ENCODE measurements at places on chromosomes 7 and 10.

- DNase-seq, result no peak
Measured at GRCh38 chr7:130301501-130302020, 8.6 kb downstream of the CPA4 start.

- DNase-seq, result no peak
Measured at GRCh38 chr7:91288208-91288824, 24.1 kb downstream of the FZD1 start.

DNA sequence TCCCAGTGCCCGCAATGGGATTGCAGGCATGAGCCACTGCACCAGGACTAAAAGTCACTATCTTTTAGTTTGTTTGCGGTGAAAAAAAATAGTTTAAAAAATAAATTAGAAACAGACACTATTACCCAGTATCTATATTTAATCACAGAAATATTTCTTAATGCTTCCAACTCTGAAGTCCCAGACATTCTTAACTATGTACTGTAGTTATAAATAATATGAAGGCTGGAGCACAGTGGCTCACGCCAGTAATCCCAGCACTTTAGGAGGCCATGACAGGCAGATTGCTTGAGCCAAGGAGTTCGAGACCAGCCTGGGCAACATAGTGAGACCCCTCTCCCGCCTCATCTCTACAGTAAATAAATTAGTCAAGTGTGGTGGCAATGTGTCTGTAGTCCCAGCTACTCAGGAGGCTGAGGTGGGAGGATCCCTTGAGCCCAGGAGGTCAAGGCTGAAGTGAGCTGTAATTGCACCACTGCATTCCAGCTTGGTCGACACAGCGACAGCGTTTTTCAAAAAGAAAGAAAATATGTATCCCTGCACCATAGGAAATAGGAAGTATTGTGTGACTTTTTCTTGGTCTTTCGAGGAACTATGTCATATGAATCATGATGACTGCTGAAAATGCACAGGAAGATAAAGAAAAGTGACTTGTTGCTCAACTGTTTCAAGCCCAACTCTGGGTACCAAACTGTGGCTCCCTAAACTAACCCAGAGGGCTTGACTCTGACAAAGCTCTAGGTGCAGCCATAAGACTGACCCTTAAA is 74.9 kb upstream of the STEAP1B start:
- no peak for DNase-seq

DNA sequence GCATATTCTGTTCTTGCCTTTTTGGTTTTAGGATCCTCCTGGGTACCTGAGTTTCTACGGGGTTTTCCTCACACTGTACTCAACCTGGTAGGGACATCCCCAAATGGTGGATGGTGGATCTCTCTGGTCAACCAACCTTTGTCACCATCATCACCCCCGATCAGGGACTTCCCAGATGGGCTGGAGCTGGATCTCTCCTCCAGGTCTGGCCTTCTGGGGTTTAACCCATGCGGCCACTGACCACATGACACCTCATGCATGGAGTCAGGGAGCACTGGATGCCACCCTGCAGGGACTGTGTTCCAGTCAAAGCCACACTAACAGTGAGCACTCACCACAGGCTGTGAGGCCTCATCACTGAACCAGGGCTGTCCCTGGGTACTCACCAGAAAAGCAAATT is 80.0 kb downstream of the CELF2 start:
- no peak for DNase-seq

DNA sequence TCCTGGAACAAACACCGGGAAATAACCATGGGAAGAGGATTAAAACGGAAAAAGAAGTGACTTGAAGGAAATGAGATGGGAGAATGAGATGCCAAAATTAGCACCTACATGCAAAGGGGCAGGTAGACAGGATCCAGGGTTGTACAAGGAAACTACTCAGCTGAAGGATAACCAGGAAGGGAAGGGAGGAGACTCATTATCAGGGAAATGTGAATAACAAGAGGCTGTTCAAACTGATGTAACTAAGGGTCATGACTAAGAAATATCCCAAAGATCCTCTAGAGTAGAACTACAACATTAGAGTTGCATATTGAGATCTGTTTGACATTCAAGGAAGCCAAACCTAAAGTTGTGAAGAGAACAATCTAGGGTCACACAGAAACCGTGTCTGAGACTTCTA is 166.2 kb upstream of the SP8 start:
- no peak for DNase-seq

GRCh38 chr10:18681971-18682411 is 22.8 kb downstream of the ARL5B start:
- no peak for DNase-seq

GRCh38 chr7:2689951-2690705 is 2.1 kb downstream of the AMZ1 start:
- peak; percentile 96 for DNase-seq

- DNase-seq, result no peak
Measured at GRCh38 chr10:49633327-49634068, 19.7 kb downstream of the CHAT start.

GRCh38 chr10:92274071-92274470 is 16.8 kb downstream of the CPEB3 start:
- no peak for DNase-seq

GRCh38 chr10:33193701-33194521 is 140.6 kb downstream of the NRP1 start:
- no peak for DNase-seq

GRCh38 chr10:104779701-104780100 is 138.6 kb downstream of the SORCS3 start:
- DNase-seq, result no peak

GRCh38 chr7:474605-475424 is 44.8 kb downstream of the PDGFA start:
- no peak for DNase-seq

GRCh38 chr10:132848951-132849545 is 63.1 kb upstream of the NKX6-2 start:
- DNase-seq, result no peak

DNA sequence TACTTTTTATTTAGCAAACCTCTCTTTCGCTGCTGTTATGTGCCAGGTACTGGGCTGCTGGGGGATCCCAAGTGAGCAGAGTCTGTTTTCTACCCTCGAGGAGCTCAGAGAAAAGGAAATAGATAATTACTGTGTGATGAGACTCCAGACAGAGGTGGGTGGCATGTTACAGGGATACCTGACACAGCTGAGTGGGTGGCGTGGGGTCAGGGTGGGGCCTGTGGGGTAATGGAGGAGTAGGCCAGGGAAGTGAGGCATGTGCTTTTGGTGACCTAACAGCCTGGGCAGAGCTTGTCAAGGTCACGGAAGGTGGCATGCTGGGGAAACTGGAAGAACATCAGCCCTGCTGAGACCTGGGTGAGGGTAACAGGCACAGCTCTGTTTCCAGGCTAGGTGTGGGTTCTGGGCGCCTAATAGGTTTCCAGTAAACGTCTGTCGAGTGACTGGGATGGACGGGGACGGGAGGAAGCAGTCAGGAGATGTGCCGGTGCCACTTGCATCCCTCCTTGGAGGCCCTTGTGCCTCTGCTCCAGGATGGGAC is 36.5 kb upstream of the MMD2 start:
- DNase-seq, result no peak

- no peak for DNase-seq
Measured at GRCh38 chr7:79176859-79177477, 276.5 kb downstream of the MAGI2 start.

DNA sequence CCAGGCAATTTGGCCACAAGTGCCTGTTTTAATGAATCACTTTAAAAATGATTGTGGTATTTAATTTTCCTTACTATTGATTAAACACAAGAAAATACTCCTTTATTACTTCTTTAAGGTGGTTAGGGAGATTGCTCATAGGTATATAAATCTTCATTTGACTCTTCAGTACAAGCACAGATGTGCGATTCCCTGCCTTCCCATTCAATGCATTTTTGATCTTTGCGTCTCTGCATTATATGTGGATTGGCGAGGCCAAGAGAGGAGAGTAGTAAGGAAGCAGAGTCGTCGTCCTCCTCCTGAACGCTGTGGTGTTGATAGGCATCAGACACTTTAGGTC is 683.7 kb downstream of the LRMDA start:
- DNase-seq, result no peak

- peak; percentile 96 for DNase-seq
Measured at GRCh38 chr7:100177045-100178001, at the start of the genes GPC2 and STAG3. Gene GPC2 (minus strand): TSS chr7:100177381. CDS start chr7:100177199, 182 bp downstream. Gene STAG3 (plus strand): TSS chr7:100177918. CDS start chr7:100180557, 2,639 bp downstream.

DNA sequence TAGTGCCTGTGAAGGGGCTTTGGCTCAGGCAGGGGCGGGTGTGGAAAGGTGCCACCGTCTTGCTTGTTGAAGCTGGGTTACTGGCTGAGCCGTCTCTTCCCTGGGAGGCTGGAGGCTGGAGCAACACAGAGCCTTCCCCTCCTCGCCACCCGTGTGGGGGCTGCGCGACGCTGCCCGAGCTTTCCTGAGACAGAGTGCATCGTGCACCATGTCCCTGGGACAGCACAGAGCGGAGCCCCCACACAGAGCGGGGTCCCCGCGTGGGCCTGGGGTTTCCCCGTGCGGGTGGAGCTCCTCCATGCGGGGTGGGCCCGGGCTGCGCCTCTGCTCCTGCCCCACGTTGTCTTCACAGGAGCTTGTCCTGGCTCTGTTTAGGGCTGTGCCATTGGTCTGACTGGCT is 69.9 kb downstream of the INPP5A start:
- DNase-seq, result no peak
